CD4-positive, alpha-beta T cell treated with Interleukin-6 at 100 ng/mL for 8 hours (primary cell): ENCODE measurements at places on chromosomes 1 and 21.
A peak's percentile ranks its signal among the peaks of the same experiment; 100 is the strongest.

DNA sequence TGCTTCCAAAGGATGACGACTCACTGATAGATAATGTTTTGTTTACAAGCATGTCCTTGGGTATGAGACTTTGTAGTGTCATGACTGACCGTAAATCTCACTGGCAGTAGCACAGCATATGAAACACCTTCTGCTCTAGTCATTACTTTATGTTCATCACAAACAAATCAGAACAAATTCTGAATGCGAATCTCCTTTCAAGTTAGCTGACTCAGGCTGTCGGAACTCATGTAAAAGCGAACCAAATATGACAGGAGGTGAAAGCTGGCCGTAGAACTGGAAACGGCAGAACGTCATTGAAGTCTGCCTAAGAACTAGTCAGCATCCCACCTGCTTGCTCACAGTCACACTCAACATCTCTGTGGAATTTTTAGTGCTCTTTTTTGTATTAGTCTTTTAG, 143.9 kb downstream of the RGS7 start:
- DNase-seq: no peak

DNA sequence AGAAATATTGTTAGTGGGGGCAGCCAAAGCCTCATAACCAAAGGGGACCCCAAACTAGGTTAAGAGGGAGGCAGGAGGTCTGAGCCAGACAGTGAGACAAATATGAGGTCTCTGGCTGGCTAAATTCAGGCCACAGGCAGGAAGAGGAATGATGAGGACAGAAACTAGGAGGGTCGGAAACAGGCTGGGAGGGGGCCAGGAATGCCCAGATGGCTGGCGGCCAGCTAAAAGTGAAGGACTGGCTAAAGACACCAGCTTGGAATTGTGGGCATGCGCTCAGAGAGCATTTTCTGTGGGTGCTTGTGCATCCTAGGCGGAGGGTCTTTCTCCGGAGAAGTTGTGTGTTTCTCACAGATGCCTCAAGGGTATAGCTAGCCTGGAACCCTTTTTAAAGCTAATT, 77.0 kb downstream of the PGM1 start:
- DNase-seq: no peak

- DNase-seq: no peak
Measured at GRCh38 chr1:7469255-7469938, 301.7 kb upstream of the VAMP3 start.

DNA sequence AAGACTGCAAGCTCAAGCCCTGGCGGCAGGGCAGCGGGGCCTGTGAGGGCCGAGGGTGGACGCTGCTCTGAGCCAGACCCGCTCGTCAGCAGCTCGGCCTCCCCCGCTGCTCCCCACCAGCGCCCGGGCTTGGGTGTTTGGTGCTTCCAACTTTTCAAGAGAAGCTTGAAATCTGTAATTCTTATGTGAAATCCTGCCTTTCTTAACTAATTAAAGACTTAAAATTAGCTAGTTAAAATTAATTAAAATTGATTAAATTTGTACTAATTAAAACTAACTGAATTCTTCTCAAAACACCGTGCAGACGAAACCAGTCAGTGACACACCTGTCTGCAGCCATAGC, 14.0 kb upstream of the SLC19A1 start:
- DNase-seq: no peak

GRCh38 chr1:114956570-114956969, 73.1 kb upstream of the TSHB start:
- no peak for DNase-seq

- DNase-seq: no peak
Measured at GRCh38 chr1:72023063-72023930, 259.0 kb downstream of the NEGR1 start.

GRCh38 chr1:154862907-154863306, 7.2 kb downstream of the KCNN3 start:
- DNase-seq: no peak

DNA sequence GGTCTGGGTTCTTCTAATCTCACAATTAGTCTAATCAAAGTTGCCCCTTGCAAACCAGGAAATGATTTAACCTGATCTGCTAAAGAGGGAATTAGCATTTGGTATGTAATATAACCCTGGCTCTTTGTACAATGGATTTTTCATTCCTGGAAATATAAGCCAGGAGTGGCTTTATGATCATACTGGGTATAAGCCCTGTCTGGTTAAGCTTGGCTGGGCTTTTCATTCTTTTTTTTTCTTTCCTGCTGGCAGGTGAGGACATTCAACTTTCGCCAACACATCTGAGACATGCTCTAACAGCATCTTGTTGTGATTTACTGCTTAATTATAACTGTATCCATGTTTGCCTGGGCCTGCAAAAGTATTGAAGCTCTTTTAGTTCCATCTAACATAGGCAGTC, 20.4 kb upstream of the SDE2 start:
- no peak for DNase-seq

GRCh38 chr1:162270016-162270770, 106.5 kb downstream of the SPATA46 start:
- DNase-seq: no peak

- DNase-seq: no peak
Measured at GRCh38 chr1:54126271-54126815, 26.5 kb downstream of the CDCP2 start.

DNA sequence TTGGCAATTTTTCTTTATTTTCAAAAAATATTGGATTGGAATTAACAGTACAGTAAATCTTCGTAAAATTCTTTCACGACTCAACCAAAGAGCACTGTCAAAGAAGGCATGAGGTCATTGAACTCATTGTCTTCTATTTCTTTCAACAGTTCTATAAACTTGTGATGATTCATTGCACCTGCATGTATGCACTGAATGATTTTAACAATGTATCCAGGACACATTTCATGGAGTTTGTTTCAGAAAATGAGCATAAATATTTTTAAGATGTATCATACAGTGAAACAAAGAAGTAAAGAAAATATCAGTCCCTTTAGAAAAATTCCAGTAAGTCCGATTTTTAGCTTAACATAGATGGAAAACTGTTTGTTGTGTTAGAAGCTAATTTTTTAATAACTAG, 33.6 kb upstream of the CD34 start:
- DNase-seq: no peak

- DNase-seq: no peak
Measured at GRCh38 chr1:177620636-177621190, 349.1 kb downstream of the SEC16B start.

- DNase-seq: no peak
Measured at GRCh38 chr1:38814444-38814983, 45.1 kb downstream of the RRAGC start.

DNA sequence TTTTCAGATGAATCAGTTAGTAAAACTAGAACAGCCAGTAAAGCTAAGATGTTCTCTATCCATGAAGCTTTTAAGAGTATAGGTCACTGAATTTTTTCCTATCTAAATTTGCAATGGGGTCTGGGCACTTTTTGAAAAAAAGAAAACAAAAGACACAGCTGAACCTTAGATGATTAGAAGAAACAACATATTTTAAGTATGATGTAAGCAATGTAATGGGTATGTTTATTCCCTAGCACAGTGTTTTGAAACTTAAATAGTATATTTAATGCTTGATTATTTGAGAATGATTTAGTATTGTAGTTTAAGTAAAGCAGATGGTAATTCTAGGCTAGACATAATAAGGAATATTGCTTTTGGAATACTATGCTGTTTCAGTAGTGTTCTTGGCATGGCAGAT, 36.2 kb downstream of the KCTD3 start:
- no peak for DNase-seq

DNA sequence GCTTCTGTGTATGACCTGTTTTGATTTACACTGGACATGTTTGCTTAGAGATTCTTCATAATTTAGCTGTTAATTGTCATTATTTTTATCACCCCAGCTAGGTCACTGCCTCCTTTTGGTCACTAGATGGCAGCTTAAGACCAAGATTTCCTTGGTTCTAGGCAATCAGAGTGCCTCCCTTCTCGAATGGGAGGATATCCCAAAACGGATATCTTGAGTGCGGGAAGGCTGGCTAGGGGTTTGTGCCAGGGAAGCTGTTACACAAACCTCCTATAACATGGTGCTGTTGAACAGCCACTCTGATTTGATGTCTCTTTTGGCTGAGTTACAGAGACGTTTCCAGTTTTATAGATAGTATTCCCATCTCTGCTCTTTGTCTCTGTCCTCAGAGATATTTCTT, 283.5 kb downstream of the S1PR1 start:
- DNase-seq: no peak

- no peak for DNase-seq
Measured at GRCh38 chr1:233114159-233114558, 163.7 kb downstream of the NTPCR start.

DNA sequence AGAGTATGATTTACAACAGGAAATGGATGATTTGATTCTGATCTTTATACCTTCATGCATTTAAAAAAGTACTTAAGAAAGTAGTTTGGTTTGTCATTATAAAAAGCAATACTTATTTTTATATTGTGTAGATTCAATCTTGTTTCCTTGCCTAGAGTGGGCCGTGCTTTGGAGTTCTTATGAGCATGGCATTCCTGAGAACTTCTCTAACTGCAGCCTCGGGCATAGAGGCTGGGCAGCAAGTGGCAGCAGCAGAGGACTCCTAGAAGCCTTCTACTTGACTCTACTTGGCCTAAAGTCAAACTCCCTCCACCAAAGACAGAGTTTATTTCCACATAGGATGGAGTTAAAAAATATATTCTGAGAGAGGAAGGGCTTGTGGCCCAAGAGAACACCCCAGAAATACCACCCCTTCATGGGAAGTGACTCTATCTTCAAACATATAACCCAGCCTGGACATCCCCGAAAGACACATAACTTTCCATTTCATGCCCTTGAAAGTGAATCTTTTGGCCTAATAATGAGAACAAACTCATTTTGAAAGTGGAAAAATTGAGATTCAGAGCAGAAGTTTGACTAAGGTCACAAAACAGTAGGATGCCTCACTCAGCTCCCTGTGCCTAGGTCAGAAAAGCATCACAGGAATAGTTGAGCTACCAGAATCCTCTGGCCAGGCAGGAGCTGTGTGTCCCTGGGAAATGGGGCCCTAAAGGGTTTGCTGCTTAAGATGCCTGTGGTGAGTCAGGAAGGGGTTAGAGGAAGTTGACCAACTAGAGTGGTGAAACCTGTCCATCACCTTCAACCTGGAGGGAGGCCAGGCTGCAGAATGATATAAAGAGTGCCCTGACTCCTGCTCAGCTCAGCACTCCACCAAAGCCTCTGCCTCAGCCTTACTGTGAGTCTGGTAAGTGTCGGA, at the start of gene IVL:
IVL (plus strand) TSS at position 861 of the 916 bp plus-strand sequence. CDS start 1,252 bp downstream, outside the sequence.
- no peak for DNase-seq

- peak; percentile 73 for DNase-seq
Measured at GRCh38 chr1:198156111-198156744, 570 bp upstream of the NEK7 start.

DNA sequence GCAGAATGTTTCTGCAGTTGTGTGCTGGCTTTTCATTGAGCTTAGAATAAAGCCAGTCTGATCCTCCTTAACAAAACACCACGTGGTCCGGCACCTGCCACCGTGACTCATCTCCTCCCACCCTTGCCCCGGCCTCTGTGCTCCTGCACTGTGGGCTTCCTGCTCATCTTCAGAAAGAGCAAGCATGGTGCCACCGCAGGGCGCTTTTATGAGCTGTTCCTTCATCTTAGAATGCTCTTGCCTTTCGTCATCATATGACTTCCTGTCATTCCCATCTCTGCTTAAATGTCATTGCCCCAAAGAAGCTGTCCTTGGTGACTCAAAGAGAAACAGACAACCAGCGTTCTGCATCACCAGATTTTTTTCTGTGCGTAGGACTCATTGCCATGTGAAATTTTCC, 117.8 kb downstream of the HHAT start:
- DNase-seq: peak; percentile 68

DNA sequence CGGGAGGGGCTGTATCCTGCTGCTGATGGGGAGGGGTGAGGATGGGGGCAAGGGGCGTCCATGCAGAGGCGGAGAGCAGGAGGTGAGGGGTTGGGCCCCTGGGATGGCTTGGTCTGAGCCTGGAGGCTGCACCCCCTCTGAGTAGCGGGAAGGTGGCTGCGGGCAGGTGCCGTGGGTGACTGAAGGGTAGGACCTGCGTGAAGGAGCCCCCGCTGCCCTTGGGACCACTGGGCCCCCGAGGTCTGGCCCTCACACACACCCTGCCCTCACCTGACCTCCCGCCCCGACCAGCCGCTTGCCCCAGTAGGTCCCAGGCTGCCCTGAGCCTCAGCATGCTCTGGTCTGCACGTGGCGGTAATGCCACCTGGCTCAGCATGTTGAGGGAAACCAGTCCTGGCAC, 12.8 kb upstream of the SKI start:
- no peak for DNase-seq

- DNase-seq: no peak
Measured at GRCh38 chr1:43970502-43970901, 692 bp downstream of the DPH2 start.

GRCh38 chr21:38816400-38816977, 10.8 kb downstream of the ETS2 start:
- no peak for DNase-seq

GRCh38 chr1:180898441-180899219, 14.1 kb upstream of the KIAA1614 start:
- DNase-seq: no peak

DNA sequence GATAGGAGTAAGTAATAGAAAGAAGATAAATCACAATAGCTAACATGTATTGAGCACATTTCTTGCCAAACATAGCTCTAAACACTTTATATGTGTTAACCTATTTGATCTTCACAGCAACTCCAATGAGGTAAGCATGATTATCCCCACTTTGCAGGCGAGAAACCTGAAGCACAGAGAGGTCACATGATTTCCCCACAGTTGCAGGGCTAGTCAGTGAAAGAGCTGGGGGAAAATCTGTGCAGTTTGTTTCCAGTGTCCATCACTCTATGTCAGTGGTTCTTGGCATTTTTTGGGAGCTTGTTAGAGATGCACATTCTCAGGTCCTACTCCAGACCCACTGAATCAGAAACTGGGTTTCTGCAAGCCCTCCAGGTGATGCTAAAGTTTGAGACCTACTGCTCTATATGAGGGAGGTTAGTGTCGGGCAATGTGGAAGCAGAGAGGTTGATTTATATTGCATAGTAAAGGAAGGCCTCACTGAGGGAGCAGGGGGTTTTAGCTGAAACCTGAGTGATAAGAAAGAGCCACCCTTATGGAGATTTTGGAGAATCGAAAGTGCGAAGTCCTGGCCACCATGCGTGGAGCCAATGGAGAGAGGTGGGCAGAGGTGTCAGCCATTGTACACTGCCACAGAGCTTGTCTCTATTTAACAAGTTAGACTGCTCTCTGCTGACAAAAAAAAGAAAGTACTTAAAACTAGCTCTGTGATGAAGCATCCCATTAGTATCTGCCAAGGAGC, 20.9 kb downstream of the MCOLN3 start:
- peak; percentile 31 for DNase-seq

DNA sequence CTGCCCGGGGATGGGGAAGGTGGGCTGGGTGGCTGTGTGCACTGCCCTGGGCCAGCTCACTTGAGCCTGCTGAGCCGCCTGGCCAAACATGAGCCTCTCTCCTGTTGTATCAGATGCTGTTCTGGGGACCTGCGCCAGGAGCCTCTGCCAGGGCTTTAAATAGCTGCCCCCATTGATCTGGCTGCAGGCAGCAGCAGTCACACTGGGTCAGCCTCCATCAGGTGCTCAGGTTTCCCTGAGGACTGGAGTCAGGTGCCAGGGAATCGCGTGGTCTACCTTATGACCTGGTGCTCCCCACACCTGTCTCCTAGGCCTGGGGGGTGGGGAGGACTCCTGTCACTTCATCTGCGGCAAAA, 700 bp upstream of the CCDC28B start:
- no peak for DNase-seq
